Activated CD8-positive, alpha-beta T cell treated with anti-CD3 and anti-CD28 coated beads for 36 hours (primary cell): ENCODE measurements at places on chromosomes 3 and 15.

DNA sequence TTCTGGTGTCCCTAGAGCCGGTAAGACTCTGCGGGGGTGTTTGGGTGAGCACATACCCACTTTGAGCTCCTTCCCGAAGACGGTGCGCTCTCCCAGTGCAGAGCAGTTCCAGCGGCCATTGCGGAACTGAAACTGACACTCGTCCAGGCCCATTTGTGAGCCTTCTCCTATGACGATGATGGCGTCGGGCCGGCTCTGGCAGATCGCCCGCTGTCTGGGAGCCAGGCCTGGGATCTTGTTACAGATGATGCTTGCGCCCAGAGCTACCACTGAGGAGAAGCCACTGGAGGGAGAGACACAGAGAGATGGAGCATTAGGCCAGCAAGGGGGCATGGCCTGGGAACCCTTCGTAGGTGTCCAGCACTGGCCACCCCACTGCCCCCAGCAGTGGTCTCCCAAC lies 5.0 kb downstream of the WNT7A start:
- DNase-seq: no peak

DNA sequence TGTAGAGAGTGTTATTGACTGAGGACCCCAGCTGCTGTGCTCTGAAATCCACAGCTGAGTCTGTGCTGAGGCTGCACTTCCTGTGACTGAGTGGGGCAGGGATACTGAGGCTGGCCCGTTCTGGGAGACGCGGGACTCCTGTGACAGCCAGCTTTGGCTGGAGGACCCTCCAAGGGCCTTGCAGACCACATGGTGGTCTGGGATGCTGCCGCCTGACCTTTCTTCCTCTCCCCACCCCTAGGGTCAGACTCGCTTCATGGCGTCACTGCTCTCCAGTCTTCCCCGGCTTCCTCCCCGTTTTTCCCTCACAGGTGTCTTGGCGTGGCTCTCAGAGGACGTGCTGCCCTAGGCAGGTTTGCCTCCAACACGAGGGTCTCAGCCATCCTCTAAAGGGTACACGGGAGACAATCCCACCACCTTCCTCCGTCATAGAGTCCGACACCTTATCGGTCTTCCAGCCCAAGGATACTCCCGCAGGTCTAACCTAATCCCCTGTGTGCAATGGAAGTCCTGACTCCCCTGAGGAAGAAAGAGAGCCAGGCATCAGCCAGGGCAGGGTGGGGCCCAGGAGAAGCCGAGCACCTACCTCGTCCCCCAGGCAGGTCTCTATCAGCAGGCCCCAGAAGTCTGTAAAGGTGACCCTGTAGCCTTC lies 19.9 kb upstream of the EHD4 start:
- DNase-seq: no peak

DNA sequence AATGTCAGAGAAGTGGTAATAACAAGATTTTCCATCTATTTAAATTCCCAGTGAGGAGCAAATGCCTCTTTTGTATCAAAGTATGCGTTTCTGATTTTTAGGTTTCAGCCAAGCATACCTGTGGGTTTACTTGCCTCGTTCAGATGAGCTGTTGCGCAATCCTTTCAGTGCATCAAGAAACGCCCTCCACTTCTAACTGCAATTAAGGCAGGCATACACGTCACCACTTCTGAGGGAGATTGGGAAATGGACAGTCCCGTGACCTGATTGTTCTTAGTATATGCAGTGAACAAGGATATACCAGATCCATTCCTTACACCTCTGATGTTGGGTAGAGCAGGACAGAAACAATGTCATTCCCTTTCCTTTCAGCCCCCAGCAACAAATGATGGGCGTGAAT lies 219.0 kb downstream of the ITPR1 start:
- no peak for DNase-seq

GRCh38 chr3:198043119-198043518 lies 83.1 kb downstream of the LMLN start:
- no peak for DNase-seq

GRCh38 chr3:5092018-5092417 lies 30.1 kb upstream of the ARL8B start:
- no peak for DNase-seq

DNA sequence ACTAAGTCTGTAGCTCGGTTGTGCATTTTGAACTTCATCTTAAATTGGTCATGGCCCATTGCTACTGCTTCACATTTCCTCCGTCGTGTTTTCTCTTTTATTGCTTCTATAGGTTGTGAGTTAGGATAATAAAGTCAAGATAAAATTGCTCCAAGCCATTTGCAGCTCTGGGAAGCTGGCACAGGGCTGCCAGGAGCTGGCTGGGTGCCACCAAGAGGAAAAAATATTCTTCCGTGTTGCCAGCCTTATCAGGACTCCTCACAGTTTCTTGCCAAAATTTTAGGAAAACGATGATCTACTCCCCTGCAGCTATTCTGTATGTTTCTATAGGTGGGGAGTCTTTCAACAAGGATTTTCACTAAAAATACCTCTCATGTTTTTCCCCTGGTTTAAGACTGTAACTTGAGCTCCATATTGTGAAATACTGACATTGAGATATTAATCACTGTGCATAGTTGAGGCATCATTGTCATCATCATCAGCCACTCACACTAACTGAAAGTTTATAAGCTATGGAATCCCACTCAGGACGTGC lies 55.4 kb upstream of the PIAS1 start:
- DNase-seq: no peak

- no peak for DNase-seq
Observed at GRCh38 chr3:100333051-100333450, 1.5 kb upstream of the NIT2 start.

- DNase-seq: no peak
Observed at GRCh38 chr15:92707880-92708551, 52.4 kb upstream of the FAM174B start.

DNA sequence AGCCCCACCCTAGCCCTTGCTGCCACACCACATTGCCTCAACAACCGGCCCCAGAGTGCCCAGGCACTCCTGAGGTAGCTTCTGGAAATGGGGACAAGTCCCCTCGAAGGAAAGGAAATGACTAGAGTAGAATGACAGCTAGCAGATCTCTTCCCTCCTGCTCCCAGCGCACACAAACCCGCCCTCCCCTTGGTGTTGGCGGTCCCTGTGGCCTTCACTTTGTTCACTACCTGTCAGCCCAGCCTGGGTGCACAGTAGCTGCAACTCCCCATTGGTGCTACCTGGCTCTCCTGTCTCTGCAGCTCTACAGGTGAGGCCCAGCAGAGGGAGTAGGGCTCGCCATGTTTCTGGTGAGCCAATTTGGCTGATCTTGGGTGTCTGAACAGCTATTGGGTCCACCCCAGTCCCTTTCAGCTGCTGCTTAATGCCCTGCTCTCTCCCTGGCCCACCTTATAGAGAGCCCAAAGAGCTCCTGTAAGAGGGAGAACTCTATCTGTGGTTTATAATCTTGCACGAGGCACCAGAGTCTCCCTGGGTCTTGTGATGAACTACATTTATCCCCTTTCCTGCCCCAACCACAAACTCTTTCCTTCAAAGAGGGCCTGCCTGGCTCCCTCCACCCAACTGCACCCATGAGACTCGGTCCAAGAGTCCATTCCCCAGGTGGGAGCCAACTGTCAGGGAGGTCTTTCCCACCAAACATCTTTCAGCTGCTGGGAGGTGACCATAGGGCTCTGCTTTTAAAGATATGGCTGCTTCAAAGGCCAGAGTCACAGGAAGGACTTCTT lies 39.1 kb downstream of the MESD start:
- no peak for DNase-seq

GRCh38 chr3:29427266-29428103 lies 146.6 kb downstream of the RBMS3 start:
- DNase-seq: no peak

GRCh38 chr3:150248888-150249681 lies 159.0 kb upstream of the TSC22D2 start:
- no peak for DNase-seq

GRCh38 chr3:38477057-38477820 lies 18.9 kb upstream of the EXOG start:
- DNase-seq: no peak

DNA sequence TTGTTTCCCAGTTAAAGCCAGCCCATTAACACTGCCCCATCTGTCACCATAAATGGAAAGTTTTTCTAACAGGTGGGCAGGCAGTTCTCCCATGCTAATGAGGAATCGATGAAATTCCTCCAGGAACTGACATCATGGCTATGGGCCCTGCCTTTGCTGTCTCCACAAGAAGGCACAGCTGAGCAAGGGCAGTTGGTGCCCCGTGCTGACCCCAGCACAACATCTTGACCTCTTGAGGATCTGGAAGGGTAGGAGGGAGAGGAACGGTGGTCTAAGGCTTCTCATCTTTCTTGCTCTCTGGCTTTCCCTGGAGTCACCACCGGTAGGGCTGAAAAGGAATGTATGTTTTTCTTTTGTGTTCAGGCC lies 46.7 kb downstream of the CHCHD6 start:
- no peak for DNase-seq

DNA sequence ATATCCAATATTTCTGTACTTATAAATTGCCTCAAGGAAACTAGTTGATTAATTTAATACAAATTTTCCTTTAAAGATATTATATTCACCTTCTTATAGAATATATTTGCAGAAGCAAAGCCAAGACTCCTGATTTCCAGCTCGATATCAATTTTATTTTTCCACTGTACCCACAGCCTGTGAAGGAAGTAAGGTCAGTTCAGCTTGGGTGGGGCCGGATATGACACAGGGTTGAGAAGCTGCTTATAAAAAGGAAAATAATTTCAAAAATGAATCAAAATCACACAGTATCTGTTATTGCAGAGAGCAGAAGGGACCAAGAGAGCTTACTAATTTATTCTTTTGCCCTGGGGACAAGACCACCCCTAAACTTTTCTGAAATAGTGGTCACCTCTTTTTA lies 491.4 kb downstream of the TUSC7 start:
- no peak for DNase-seq

DNA sequence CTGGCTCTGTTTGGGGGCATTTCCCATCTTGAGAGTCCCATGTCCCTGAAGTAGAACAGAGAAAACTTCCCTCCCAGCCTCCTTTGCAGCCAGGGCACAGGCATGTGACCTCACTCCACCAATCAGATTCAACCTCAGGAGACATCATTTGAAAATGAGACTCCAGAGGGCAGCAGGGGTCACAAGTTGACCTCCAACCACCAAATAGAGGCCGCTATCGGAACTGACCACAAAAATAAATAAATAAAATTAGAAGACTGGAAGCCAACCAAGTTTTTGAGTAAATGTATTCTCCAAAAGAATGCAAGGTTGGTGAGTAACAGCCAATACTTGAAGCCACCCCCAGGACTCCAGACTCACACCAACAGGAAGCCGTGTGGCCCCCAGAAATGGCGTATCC lies 106.5 kb downstream of the CHSY1 start:
- DNase-seq: no peak

DNA sequence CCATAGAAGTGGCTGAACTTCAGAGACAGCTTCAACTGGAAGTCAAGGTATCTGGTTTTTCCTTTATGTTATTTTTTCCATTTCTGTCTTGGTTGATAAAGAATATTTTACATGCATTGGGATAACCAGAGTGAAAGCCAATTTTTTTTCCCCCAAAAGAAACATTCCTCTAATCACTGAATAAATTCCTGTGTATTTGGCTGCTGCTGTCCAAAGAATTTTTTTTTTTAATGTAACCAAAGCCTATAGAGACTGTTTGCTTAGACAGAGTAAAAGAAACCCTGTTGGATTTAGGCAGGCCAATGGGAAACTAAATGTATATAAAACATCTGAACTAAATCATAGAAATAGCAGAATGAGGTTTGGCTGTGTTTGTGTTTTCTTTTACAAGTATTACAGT lies 75.2 kb downstream of the CGNL1 start:
- DNase-seq: no peak

DNA sequence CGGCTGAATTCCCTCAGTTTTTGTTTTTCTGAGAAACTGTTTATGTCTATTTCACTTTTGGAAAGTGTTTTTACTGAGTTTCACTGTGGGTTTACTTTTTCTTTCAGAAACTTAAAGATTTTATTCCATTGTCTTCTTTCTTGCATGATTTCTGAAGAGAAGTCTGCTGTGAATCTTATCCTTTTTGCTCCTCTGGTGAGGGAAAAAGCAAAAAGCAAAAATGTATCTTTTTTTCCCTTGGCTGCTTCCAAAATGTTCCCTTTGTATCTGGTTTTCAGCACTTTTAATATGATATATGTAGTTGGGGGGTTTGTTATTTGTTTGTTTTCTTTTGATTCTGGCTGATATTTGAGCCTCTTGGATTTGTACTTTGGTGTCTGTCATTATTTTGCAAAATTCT lies 538.0 kb downstream of the GABRG3 start:
- DNase-seq: no peak

DNA sequence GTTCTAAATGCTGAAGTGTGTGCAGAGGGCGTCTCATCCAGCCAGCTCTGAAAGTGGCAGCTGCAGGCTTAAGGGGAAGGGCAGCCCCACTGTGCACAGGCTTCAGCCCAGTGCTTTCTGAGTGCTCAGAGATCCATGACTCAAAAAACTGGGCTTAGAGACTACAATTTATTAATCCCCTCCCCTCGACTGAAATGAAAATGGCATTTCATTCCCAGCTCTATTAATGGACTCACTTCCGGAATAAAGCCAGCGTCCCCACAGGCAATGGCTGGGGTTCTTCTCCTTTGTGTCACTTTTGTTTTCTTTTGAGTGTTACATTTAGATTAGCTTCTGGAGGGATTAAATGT lies 55.5 kb upstream of the PLXNA1 start:
- no peak for DNase-seq
